Forelimb muscle (tissue), 1 donor: ENCODE measurements at places on chromosomes 1 and 21.

DNA sequence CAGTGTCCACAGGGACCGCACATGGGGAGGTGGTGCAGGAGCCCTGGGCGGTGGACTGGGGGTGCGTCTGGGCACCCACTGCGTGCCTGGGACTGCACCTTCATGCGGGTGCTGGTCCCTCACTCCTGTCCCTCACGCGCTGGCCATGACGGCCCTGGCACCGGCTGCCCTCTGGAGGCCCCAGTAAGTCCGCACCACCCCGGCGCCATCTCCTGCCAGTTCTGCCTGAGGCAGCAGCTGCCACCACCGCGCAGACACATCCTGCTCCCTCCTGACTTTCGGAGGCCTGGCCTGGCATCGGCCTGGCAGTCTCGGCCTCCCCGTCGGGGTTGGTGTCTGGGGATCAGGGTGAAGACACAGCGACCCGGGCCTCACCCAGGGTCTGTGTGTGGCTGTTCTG, 64.8 kb downstream of the MORN1 start:
- DNase-seq, result no peak

- DNase-seq, result no peak
These were observed 353.0 kb upstream of the RUNX1 start for GRCh38 chr21:35402061-35402460.

GRCh38 chr1:240343045-240343444, 251.4 kb downstream of the FMN2 start:
- DNase-seq, result no peak

DNA sequence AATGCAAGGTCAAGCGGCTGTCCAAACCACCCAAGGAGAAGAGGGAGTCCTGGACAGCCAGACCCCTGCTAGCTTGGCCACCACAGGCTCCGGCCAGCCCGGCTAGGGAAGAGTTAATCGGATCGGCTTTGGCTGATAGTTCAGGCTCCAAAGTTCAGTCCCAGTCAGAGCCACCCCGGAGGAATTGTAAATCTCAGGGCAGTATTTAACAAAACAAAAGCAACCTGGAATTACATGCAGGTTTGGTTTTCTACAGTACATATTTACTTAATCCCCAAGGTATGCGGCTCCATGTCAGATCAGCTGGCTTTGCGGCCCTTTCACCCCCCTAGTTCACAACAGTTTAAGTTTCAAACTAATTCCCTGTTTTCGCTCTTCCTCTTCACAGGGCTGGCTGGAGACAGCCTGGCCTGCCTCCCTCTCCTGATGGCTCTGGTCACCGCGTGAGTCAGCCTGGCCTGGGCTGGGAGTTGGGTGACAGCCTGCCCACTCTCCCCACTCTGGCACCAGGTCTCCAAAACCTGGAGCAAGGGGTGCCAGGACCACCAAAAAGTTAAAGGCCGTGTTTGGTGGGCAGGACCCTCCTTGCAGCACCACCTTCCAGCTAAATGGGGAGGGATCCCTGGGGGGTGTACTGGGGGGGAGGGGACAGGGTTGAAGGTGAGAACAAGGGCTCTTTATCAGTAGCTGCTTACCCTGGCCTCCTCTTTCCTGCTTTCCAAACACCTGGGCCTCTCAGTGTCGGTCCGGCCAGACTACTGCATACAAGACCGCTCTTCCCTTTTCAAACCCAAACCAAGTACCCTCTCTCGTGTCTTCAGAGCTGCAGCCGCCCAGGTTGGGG, 1.9 kb downstream of the DHRS3 start:
- no peak for DNase-seq

DNA sequence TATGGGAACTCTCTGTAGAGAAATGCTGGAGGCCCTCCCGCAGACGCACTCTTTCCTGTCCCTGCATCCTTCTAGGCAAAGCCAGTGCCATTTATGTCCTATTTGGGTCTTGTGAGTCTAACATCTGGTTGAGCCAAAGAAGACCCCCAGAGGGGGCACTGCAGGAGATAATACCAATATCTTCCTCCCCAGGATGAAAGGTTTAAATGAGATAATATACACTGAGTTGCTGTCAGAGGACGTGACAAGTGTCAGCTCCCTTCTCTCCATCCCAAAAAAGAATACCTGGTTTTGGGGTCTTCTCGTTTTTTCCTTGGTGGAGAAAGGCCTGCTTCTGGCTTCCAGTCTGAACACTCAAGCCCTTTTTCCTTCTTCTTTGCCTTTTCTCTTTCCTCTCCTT, 7.6 kb downstream of the TCEA3 start:
- no peak for DNase-seq

DNA sequence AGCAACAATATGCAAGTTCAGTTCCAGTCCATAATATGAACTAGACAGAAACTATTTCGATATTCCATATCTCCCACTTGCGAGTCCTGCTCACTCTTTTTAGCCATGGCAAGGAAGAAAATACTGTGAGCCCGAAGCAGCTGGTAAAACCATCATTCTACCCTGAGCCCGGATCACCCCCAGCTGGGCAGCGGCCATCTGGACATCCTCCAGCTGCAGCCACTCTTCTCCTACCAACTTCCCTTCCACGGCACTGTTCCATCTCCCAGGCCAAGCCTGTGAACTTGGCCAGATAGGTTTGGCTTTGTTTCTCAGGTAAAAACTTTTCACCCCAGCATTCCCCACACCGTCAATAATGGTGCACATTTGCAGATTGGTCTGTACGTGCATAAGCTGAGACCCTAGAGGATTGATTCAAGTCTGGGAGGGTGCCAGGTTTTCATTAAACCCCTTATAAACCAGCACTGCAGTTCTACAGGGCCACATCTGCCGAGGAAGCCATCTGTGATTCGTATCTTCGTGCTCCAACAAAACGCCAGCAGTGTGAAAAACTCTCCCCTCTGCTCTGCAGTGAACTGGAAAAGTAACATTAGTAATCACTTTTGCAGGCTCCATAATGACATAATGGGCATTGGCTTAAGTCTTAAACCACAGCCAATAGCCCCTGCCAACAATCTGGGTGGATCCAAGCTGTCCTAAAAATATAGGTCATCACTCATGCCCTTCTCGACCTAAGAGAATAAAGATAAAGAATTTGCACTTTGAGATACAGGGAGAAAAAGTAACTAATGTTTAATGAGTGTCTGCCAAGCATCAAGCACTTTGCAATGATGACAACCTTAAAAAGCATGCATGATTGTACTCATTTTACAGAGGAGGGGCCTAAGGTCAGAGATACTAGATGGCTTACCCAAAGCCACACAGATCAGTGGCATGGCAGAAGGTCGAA, 205.1 kb downstream of the PLPP3 start:
- peak; percentile 64 for DNase-seq

DNA sequence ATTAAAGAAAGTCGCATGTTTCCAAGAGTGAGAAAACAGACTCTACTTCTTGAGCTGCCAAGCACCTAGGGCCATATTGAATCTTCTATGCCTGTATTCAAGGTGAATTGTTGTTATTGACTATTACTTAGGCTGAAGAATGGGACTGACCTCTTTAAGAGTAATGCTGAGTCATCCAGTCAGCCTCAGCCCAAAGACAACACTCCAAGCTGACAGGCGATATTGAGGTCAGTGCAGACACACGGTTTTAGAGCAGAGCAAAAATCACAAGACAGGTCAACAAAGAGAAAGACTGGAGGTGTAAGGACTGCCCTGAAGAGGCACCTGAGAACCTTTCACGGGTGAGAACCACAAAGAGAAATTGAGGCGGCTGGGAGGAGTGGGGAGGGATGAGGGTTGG, 146.9 kb downstream of the MIS18A start:
- DNase-seq, result no peak

GRCh38 chr1:45785583-45785982, 17.8 kb upstream of the MAST2 start:
- DNase-seq, result no peak

GRCh38 chr1:10606064-10606463, 131.3 kb downstream of the PEX14 start:
- DNase-seq, result no peak

DNA sequence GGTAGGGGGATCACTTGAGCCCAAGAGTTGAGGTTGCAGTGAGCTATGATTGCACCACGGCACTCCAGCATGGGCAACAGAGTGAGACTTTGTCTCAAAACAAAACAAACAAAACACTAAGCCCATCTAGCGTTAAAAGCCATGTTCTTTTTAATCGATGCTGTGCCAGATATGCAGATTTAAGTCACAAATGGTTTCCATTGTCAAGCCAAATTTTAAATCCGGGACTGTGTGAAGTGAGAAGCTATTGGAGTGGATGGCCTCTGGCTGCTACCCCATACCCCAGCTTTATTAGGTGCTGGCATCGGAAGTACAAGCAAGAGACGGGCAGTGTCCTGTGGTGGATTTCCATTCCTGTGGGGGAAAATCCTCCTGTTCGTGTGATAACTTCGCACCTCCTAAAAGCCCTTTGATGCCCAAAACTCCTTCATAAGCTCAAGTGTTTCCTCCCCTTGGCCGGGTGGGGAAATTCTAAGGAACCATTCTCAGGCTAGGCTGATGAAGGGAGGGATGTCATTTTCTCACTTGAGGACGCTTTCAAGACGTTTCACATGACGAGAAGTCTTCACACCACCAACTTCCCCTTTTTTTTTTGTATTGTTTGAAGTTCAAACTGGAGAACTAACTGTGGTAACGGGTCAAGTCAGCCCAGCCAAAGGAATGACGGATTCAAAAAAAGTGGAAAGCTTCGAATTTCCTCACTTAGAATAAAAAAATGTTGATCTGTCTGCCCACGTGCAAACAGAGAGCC, 140.8 kb downstream of the KAZN start:
- DNase-seq, result no peak

DNA sequence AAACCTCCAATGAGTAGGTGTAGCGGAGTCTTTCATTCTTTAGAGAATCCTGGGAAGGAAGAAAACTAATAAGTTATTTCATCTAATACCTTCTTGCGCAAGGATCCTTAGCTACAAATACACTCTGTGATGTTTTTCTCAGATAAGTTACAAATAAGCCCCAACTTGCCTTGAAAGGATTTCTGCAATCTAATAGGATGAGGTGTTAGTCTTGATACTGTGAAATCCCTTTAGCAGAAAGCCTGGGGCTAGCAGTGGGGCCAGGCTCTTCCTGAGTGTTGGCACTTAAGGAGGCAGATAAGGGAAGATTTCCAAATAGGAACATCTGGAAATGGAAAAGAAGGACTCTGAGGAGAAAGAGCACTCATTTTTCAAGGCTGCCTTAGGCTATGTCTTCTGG, 168.0 kb upstream of the DAB1 start:
- no peak for DNase-seq

DNA sequence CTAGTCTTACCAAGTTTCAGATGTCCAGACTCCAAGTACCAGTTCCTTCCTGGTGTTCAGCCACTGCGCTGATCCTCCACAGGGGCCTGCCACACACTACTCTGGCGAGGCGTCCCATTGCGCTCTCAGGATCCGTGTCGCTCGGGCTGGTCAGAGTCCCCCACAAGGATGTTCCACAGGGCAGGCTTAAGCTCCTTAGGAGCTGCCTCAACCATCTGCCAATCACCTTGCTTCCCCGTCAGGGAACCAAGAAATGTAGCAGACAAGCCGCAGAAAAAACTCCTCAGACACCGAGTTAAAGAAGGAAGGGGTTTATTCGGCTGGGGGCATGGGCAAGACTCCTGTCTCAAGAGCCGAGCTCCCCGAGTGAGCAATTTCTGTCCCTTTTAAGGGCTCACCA, 9.8 kb downstream of the OR2W3 start:
- DNase-seq, result no peak

DNA sequence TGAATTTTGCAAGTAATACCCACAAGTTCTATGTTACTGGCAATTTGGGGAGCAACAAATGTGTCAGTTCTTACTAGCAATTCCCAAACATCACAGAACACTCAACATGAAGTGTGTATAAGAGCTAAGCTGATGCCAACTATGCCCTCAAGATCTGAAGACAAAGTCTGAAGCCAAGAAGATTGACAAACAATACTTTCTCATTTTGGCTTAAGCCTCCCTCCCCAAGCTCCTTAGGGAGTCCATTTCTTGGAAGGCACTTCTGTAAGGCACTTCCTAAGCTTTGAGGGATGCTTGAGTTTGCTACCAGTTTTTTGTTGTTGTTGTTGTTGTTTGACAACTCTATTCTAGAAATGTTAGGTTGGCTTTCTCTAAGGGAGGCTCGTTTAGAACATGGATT, 154.4 kb upstream of the ZNF644 start:
- DNase-seq, result no peak

DNA sequence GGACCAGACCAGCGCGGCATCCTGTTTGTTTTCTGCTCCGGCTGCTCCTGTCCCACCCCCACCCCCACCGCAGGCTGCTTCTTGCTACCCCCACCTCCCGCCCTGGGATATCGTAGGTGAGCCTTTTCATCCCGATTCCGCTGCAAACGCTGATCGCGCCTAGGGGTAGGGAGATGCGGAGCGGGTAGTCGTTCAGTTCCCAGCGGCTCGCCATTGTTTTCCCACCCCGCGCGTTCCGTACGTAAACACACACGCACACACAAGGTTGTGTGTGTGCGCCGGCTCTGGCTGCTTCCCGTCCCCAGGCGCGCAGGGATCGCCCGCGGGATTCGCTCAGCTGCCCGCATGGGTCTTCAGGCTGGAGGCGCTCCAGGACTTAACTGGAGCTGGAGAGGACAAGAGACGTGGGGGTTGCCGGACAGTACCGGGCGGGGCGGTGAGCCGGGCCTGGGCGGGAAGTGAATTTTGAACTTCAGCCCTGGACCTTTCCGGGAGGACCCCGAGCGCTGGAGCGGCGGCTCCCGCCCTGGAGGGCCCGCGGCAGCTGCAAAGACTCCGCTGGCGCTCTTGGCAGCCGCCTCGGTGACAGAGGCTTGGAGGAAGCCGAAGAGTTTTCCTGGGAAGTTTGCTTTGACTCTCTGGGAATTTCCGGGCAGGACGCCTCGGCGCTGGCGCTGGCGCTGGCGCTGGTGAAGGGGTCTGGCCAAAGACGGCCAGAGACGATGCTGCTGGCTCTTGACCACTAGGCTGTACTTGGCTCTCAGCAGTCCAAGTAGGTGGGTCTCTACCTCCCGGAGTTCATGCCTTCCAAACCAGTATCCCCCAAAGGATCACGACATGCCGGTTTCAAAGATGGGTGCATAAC, 1.6 kb downstream of the SOX13 start:
- DNase-seq, result no peak

- DNase-seq, result no peak
These were observed 749 bp downstream of the IBA57 start for GRCh38 chr1:228166170-228166936.

GRCh38 chr1:77139389-77139788, 79.8 kb downstream of the PIGK start:
- no peak for DNase-seq

- no peak for DNase-seq
These were observed 3.0 kb upstream of the EPHX4 start for GRCh38 chr1:92026806-92027205.

- no peak for DNase-seq
These were observed 88.9 kb downstream of the SIK1 start for GRCh38 chr21:43337901-43338655.

DNA sequence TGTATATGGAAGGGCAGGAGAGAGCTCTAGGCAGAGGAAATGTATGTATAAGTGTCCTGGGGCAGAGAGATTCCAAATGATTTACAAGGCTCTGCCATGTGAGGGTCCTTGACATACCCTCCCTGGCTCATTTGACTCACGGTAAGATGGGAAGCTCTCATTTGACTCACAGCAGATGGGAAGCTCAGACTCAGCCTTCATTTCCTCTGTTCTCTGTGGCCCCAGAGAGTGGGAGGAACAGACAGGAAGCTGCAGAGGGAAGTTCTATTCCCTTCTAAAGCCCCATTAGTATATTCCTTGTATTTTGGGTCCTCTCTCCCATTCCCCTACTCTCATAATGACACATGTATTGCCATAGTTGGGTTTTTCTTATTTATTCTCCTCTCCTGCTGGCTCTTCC, 44.9 kb downstream of the FOXD2 start:
- no peak for DNase-seq
